ENCODE measurements at places on chromosomes 5 and 9. TPM values are rescaled to one million over a fixed set of nuclear protein-coding genes. Genes with fewer than 3 reads are reported as not detected.

The ITGA2 gene
- total RNA-seq, result 50.5 TPM

The CLTA gene
- 389 TPM for total RNA-seq

The CEMIP2 gene
- total RNA-seq, result 114 TPM

The ABCA1 gene
- total RNA-seq, result 36.5 TPM

The OSMR gene
- total RNA-seq, result 22.8 TPM

The WNT8A gene
- not detected for total RNA-seq

Data from glomerular endothelial cell (primary cell).